Activated CD4-positive, alpha-beta T cell treated with anti-CD3 and anti-CD28 coated beads, Interleukin-2, Interleukin-4, amounts not matched to agents 100 ng/mL and 50 ng/mL, durations not matched to agents 16 hours and 8 hours (primary cell): ENCODE measurements at places on chromosomes 11 and 22.

GRCh38 chr11:126991596-126991995 lies 9.0 kb downstream of the KIRREL3 start:
- no peak for DNase-seq

DNA sequence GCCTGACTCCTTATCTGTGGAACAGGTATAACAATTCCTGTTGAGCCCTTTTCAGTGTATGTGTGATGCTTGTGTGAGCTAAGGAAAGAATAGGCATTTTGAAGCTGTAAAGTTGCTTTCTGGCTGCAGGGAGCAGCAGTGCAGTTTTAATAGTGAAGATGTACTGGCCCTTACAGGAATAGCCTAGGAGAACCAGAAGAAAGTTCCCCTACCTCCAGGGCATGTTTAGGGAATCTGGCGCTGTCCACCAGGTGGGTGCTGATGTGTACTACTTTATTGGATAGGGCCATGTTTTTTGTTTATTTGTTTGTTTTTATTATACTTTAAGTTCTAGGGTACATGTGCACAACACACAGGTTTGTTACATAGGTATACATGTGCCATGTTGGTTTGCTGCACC lies 11.5 kb downstream of the BMAL1 start:
- no peak for DNase-seq

DNA sequence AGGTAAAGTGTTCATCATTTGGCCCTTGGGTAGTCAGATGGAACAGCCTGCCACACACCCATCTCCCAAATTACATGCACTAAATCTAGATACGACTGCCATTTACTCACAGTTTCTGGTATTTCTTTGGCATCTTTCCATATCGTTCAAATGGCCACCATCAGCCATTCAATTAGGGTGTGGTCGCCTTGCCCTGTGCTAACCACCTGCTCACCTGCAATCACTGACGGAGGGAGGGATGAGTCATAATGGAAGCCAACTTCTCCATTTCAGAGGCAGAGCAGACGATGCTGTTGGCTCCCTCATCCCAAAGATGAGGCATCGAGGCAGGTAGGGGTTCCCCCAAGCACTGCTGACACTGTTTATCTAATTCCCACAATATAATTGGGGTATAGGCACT lies 14.6 kb downstream of the MS4A6A start:
- no peak for DNase-seq

DNA sequence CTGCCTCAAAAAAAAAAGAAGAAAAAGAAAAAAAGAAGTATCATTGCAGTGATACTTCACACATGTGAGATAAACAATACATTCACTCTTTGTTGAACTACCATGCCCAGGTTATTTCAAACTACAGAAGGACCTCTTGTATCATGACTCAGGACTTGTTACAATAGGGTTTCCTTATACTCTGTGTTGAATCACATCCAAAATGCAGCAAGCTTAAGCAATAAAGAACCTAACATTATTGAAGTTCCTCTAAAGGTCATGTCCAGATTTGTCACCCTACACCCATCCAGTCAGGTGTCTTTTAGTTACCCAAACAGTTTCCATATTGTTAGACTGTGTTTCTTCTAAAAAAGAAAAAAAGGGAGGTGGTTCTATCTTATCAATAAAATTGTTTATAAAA lies 26.9 kb upstream of the ALKBH3 start:
- no peak for DNase-seq

- DNase-seq: no peak
Measured at GRCh38 chr22:50547263-50547985, 1.7 kb downstream of the KLHDC7B start.

GRCh38 chr11:82082976-82083375 lies 650.7 kb downstream of the FAM181B start:
- no peak for DNase-seq
